ENCODE measurements at places on chromosomes 3 and 15.

- no peak for DNase-seq
Observed at GRCh38 chr3:117264204-117264994, 554.8 kb downstream of the TUSC7 start.

GRCh38 chr15:51864408-51865056 lies 35.1 kb downstream of the TMOD3 start:
- no peak for DNase-seq

DNA sequence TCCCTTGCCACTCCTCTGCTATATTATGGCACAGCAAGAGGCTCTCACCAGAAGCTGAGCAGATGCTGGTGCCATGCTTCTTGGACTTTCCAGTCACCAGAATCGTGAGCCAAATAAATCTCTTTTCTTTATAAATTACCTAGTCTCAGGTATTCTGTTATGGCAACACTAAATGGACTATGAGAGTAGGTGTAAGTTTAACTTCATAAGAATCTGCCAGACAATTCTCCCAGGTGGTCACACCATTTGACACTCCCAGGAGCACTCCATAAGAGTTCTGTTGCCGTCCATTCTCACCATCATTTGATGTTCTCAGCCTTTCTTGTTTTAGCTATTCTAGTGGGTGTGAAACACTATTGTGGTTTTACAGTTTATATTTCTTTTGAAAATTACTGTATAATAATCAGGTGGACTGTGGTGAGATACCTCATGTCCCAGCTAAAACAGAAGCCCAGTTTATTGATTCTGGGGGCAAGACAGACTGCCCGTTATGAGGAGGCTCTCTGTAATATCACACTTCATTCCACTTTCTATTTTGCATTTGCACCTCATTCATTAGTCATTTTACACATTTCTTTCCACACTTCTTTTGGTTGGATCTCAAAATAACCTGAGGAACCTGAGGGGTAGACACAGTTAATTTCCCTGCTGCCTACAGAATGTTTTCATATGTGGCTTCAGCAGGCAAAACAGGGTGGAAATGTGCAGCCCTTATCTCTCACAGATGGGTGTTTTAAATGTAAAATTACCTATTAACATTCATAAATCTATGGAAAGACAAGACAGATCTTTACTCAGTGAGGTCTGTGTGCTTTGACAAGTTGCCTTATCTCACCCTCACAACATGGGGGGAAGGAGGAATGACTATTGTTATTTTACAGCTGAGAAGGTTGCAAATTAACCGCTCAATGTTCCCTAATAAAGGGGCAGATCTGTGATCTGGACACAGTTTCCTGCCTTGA lies 42.1 kb downstream of the CDCP1 start:
- no peak for DNase-seq

DNA sequence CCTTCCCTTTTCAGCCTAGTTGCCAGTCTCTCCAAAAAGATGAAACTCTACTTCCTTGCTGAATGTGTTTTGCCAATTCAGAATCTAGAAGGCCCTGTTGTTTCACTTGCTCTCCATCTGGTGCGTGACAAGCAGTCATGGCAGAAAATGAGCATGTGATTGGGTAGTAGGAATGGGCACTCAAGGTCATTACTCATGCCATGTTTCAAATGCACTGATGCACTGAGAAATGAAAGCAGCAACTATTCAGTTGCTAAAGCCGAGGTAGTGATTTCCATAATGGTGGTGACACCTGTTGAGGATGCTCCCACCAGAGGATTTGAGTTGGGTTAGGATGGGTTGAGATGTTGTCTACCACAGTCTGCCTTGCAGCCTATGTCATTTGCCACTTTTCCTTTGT lies 12.7 kb downstream of the ZBTB38 start:
- no peak for DNase-seq

Measured in stimulated activated CD4-positive, alpha-beta T cell treated with anti-CD3 and anti-CD28 coated beads, Interleukin-1b, Interleukin-23, amount 100 ng/mL, for 1 hour (primary cell).